ENCODE measurements at places on chromosomes 1 and 21.

GRCh38 chr1:203475012-203475981, at the start of gene PRELP:
TSS of gene PRELP (plus strand) at chr1:203475806. CDS start at chr1:203483185, 7,379 bp downstream.
- DNase-seq = no peak

- peak; percentile 90 for DNase-seq
Observed at GRCh38 chr1:66335859-66336640, 197.9 kb upstream of the SGIP1 start.

- DNase-seq = no peak
Observed at GRCh38 chr21:42124826-42125570, 53.9 kb downstream of the UMODL1 start.

DNA sequence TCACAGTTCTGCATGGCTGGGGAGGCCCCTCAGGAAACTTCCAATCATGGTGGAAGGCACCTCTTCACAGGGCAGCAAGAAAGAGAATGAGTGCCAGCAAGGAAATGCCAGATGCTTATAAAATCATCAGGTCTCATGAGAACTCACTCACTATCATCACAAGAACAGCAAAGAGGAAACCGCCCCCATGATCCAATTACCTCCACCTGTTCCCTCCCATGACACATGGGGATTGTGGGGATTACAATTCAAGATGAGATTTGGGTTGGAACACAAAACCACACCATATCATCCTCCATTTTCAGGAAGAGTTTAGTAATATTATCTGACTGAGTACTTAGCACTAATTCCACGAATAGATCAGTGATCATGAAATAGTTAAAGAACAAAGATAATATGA, 244.2 kb downstream of the LMO4 start:
- no peak for DNase-seq

DNA sequence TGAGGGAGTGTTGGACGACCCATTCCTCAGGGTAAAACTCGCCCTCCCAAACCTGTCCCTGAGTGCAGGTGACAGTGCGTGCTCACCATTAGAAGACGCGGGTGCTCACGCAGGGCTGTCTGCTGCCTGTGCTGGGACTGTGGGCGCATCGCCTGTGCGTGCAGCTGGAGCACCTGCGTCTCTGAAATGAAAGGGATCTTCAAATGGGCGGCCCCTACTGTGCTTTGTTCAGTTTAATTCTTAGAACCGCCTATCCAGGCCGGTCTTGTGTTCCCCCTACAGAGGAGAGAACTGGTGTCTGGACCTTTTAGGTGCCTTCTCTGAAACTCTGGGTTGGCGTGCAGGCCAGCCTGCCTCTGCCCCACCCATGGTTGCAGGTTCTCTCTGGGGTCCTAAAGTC, 125.8 kb downstream of the PCBP3 start:
- DNase-seq = no peak

- no peak for DNase-seq
Observed at GRCh38 chr1:211518330-211519289, 26.6 kb upstream of the RD3 start.

DNA sequence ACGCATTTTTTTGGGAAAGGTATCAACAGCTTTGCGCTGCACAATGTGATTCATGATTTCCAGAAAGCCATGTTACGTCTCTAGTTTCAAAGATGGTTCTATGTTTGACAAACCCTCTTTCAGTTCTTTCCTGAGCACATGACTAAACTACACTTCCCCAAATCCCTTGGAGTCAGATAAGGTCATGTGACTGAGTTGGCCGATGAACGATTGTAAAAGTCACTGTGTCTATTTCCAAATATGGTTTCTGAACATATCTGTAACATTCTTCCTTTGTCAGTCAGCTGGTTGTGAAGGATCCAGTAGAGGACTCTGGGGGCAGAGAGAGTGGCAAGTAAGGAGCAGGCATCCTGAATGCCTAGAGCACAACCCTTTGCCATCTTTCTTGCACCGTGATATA, 35.4 kb downstream of the TMPRSS15 start:
- DNase-seq = no peak

DNA sequence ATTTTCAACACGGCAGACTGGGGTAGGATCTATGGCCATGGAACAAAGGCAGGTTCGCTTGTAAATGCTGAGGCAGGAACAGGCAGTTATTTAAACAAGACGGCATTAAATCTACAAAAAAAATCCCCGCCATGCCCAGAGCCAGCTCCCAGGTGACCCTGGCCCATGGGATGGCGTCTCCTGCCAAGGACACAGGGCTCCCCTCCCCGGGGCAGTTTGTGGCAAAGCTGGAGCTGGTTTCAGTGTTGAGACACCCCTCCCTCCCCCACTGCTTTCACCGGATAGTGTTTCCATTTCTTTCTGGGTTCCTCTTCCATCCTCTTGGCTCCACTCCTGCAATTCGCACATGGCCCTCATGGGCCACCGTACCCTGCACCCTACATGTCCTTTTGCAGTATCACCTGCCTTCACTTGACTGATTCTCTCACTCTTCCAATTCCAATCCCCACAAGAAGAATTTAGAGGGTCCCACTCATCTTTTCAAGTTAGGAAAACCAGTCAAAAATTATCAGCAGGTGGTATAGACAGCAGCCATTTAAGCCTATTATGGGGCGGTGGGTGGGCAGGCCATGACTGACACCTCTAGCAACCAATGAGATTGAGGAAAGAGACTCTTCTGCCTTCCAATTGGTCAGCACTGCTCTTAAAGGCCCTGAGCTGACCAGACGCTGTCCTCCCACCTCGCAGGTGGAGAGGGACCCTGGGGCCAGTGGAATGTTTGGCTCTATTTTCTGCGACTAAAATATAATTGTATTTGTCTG, 52.0 kb downstream of the OLIG1 start:
- DNase-seq = peak; percentile 15

- DNase-seq = no peak
Observed at GRCh38 chr1:186980400-186980799, 151.7 kb downstream of the PLA2G4A start.

GRCh38 chr1:172286629-172287076, 133.8 kb upstream of the C1orf105 start:
- DNase-seq = peak; percentile 54

DNA sequence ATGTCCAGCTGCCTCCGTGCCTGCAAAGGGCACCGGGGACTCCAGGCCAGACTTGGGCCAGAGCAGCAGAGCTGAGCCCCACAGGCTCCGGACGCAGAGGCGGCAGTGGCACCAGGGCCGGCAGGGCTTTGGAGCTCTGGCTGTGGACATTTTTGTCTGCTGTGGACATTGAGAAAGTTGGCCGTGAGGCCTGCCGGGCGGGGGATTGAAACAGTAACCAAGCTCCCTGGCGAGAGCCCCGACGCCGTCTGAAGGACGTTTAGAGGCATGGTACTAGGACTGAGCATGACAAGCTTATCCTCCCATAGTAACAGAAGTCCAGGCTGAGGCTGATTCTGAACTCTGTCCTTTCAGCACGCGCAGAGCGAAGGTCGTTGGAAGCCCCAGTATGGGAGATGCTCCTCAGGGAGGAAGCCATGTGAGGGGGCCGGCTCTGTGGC, 323.8 kb downstream of the AMY1C start:
- DNase-seq = no peak

Data from activated CD4-positive, alpha-beta T cell treated with anti-CD3 and anti-CD28 coated beads, Interleukin-10, Interleukin-2, amounts not matched to agents 100 ng/mL and 50 ng/mL, durations not matched to agents 16 hours and 8 hours (primary cell).